Ascending aorta (tissue), 2 donors: ENCODE measurements at places on chromosomes 2 and 18. TPM values are rescaled to one million over a fixed set of nuclear protein-coding genes. Genes with fewer than 3 reads are reported as not detected.

REEP1 gene
- 6.4 TPM for total RNA-seq

CHRNG gene
- total RNA-seq, result not detected

HOXD8 gene
- 19.8 TPM for total RNA-seq

RNF125 gene
- total RNA-seq, result 8.6 TPM

GPR39 gene
- total RNA-seq, result 0.64 TPM

INO80C gene
- 11.2 TPM for total RNA-seq

ASIC4 gene
- total RNA-seq, result not detected

HOXD12 gene
- total RNA-seq, result not detected

REG1B gene
- not detected for total RNA-seq

TYMS gene
- total RNA-seq, result 0.53 TPM

ADRA2B gene
- total RNA-seq, result 9.4 TPM

DNAH7 gene
- total RNA-seq, result 0.21 TPM

GRCh38 chr2:84879584-84880394, 1.1 kb downstream of the TRABD2A start:
- H3K4me3 ChIP-seq, result peak overlapping the region; percentile 59
- H3K36me3 ChIP-seq, result no peaks in the 10 kb centered on the region
- no peak for DNase-seq
- H3K27ac ChIP-seq, result no peak overlapping the region

DNA sequence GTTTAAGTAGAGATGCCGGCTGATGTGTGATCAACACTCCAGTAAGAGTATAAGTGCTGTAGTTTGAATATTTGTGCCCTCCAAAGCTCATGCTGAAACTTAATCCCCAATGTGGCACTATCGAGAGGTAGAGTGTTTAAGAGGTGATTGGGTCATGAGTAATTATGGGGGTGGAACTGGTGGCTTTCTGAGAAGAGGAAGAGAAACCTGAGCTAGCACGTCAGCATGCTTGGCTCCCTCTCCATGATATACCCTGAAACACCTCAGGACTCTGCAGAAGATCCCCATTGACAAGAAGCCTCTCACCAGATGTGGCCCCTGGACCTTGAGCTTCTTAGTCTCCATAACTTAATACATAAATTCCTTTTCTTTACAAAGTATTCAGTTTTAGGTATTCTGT, 584.8 kb downstream of the TSN start:
- no peak overlapping the region for H3K4me3 ChIP-seq
- no peak for DNase-seq
- no peaks in the 10 kb centered on the region for H3K36me3 ChIP-seq
- H3K27me3 ChIP-seq, result no peaks in the 10 kb centered on the region
- H3K27ac ChIP-seq, result no peak overlapping the region

- H3K27ac ChIP-seq, result no peak overlapping the region
- H3K27me3 ChIP-seq, result no peaks in the 10 kb centered on the region
- no peaks in the 10 kb centered on the region for H3K36me3 ChIP-seq
- no peaks in the 10 kb centered on the region for H3K4me1 ChIP-seq
- no peak overlapping the region for H3K4me3 ChIP-seq
- no peak for DNase-seq
These were observed 795.8 kb upstream of the SALL3 start for GRCh38 chr18:78183815-78184214.

DNA sequence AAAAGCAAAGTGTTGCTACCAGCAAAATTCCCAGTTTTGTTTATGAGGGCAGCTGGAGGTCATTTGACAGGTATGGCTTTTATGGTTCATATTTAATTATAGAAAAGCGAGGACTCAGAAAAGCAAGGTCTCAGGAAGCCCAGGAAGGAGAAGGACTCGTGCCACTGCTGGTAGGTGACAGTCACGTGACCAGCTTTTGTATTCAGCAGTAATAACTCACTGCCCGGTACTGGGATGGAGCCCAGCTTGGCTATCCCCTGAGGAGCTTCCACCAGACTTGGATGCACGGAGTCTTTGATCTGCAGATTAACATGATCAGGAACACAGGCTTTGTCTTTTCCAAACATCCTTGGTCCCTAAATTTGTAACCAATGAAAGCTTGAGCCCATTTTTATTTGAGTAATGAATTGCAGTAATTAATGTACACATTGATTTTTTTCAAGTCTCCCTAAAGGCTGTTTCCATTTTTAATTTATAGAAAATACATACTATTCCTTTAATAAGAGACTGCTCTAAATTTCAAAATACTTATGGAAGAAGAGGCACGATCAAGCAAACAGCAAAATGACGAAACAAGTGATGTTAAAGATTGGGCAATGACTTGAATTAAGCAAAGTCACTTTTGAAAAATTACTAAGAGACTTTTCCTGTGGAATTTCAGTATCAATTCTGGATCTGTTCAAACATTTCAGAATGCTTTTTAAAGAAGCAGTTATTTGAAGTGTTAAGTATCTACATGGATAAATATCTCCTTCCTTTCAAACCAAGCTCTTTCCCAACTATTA, 251.7 kb upstream of the HNRNPA3 start:
- no peak for DNase-seq
- no peaks in the 10 kb centered on the region for H3K36me3 ChIP-seq
- no peaks in the 10 kb centered on the region for H3K27me3 ChIP-seq
- no peak overlapping the region for H3K4me3 ChIP-seq
- no peak overlapping the region for H3K27ac ChIP-seq

DNA sequence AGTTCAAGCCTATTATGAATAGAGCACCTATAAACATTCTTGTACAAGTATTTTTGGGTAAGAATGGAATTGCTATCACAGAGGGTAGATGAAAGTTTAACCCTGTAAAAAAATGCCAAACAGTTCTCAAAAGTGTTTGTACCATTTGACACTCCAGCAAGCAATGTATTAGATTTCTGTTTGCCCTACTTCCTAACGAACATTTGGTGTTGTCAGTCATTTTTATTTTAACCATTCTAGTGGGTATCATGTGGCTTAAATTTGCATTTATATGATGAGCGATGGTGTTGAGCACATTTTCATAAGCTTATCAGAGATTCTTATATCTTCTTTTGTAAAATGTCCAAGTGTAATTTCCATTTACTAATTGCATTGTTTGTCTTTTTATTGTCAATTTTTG, 608.2 kb upstream of the ACVR2A start:
- no peaks in the 10 kb centered on the region for H3K27me3 ChIP-seq
- no peak for DNase-seq
- H3K36me3 ChIP-seq, result no peaks in the 10 kb centered on the region

- peaks cover 5% of the 10 kb centered on the region for H3K4me1 ChIP-seq
- no peak overlapping the region for H3K27ac ChIP-seq
- H3K36me3 ChIP-seq, result no peaks in the 10 kb centered on the region
- H3K27me3 ChIP-seq, result no peaks in the 10 kb centered on the region
These were observed 2.2 kb downstream of the CAVIN2 start for GRCh38 chr2:191844706-191845105.

GRCh38 chr2:41127351-41127750, 675.5 kb upstream of the SLC8A1 start:
- H3K27ac ChIP-seq, result no peak overlapping the region
- no peaks in the 10 kb centered on the region for H3K27me3 ChIP-seq
- no peak overlapping the region for H3K4me3 ChIP-seq

DNA sequence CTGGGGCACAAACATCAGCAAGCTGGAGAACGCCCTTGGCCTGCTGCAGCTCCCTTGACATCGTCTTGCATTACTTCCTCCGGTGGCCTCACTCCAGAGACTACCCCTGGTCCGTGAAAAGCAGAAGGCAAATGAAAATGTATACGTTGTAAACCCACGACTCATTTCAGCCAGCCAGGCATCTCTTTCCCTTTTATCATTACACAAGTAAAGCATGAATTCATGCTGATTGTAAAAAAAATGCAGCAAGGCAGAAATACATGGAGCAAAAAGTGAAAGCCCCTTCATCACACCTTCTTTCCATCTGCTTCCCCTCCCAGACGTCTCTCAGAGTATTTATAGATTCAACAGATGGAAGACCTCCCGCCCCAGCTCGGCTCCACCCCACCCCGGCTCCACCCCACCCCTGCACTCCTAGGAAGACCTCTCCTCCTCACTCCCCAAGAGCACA, 41.6 kb upstream of the RALBP1 start:
- H3K36me3 ChIP-seq, result no peaks in the 10 kb centered on the region
- DNase-seq, result no peak
- H3K4me1 ChIP-seq, result peaks cover 9% of the 10 kb centered on the region
- H3K4me3 ChIP-seq, result no peak overlapping the region
- H3K27me3 ChIP-seq, result no peaks in the 10 kb centered on the region

DNA sequence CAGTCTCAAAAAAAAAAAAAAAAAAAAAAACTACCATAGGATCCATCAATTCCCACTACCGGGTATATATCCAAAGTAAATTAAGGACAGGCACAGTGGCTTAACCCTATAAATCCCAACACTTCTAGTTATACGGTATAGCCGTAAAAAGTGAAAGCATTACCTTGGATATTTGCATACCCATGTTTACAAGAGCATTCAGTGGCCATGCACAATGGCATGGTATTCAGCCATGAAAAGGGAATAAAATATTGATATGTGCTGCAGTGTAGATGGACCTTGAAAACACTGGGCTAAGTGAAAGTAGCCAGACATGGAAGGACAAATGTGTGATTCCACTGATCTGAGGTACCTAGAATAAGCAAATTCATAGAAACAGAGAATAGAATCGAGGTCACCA, 111.8 kb upstream of the CAB39 start:
- H3K4me3 ChIP-seq, result no peak overlapping the region
- no peaks in the 10 kb centered on the region for H3K4me1 ChIP-seq
- no peaks in the 10 kb centered on the region for H3K36me3 ChIP-seq
- H3K27me3 ChIP-seq, result no peaks in the 10 kb centered on the region
- H3K27ac ChIP-seq, result no peak overlapping the region

GRCh38 chr2:199339891-199340605, 117.7 kb downstream of the SATB2 start:
- H3K4me3 ChIP-seq, result no peak overlapping the region
- H3K27me3 ChIP-seq, result no peaks in the 10 kb centered on the region
- no peaks in the 10 kb centered on the region for H3K4me1 ChIP-seq
- H3K36me3 ChIP-seq, result no peaks in the 10 kb centered on the region
- H3K27ac ChIP-seq, result no peak overlapping the region

DNA sequence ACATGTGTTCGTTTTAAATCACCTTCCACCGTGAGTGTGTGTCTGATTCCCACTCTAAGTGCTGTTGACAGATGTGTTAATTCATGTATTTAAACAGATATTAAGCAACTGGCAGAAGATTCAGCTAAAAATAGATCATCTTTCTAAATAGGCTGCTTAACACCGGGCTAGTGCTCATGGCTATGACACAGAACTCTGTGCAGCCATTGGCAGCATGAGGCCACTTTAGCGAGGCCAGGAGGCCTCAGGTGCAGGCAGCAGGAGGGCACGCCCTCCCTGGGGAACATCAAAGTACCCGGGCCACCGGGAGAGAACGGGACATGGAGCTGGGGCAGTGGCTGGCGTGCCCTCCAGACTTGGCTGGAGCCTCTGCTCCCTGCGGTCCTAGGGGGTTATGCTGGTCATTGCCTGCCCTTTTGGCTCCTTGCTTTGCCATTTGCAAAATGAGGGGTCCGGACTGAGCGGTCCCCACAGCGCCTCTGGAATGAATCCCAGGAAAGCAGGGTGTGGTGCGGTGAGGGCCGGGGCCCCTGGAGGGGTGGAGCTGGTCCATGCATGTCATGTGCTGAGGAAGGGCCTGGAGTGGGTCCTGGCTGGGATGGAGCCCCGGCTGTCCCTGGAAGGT, 62.8 kb upstream of the HDAC4 start:
- H3K27ac ChIP-seq, result no peak overlapping the region
- H3K4me1 ChIP-seq, result no peaks in the 10 kb centered on the region
- H3K4me3 ChIP-seq, result no peak overlapping the region
- no peaks in the 10 kb centered on the region for H3K36me3 ChIP-seq
- no peaks in the 10 kb centered on the region for H3K27me3 ChIP-seq

DNA sequence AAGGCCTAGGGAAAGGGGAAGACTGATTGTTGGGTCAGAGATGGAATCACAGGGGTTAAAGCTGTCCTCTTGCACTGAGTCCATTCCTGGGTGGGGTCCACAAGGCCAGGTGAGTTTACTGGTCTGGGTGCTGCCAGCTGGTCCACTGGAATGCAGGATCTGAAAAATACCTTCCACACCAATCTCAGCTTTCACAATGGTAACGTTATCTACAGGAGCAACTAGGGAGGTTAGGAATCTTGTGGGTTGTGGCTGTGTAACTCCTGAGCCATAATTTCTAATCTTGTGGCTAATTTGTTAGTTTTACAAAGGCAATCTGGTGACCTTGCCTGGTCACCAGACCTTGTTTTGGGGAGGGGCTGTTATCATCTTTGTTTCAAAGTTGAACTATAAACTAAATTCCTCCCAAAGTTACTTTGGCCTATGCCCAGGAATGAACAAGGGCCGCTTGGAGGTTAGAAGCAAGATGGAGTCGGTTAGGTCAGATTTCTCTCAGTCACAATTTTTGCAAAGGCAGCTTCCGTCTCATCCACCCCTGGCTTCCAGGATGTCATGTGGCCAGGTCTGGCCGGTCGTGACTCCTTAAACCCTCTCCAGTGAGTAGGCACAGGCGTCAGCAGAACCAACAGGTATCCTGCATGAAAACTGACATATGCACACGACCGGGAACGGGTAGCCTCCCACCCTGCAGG, 123.3 kb upstream of the SH3BP4 start:
- H3K27ac ChIP-seq, result no peak overlapping the region
- no peaks in the 10 kb centered on the region for H3K36me3 ChIP-seq
- DNase-seq, result no peak
- no peaks in the 10 kb centered on the region for H3K27me3 ChIP-seq

- no peak overlapping the region for H3K4me3 ChIP-seq
- no peaks in the 10 kb centered on the region for H3K4me1 ChIP-seq
- H3K27me3 ChIP-seq, result no peaks in the 10 kb centered on the region
- no peak overlapping the region for H3K27ac ChIP-seq
- H3K36me3 ChIP-seq, result no peaks in the 10 kb centered on the region
- no peak for DNase-seq
These were observed 205.3 kb downstream of the LRP1B start for GRCh38 chr2:141925511-141925910.

DNA sequence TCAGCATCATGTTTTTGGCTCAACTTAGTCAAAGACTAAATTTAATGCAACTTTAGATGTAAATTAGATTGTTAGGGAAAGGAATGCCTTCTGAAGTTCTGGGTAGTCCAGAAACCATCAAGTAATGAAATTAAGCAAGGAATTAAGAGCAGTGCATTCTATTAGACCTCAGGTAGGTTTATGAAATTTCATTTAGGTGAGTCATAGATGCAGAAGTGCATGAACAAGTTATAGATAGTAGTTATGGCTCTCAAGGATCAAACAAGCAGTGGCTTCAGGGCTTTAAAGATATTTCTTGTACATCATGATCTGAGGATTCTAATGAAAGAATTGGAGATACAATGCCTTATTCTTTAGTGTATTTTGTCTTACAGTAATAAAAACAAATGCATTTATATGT, 25.4 kb upstream of the SPOPL start:
- H3K27me3 ChIP-seq, result no peaks in the 10 kb centered on the region
- H3K36me3 ChIP-seq, result no peaks in the 10 kb centered on the region
- H3K4me3 ChIP-seq, result no peak overlapping the region
- no peaks in the 10 kb centered on the region for H3K4me1 ChIP-seq
- no peak overlapping the region for H3K27ac ChIP-seq
- DNase-seq, result no peak

GRCh38 chr2:58341047-58341446, 99.9 kb upstream of the FANCL start:
- H3K27ac ChIP-seq, result no peak overlapping the region
- H3K27me3 ChIP-seq, result no peaks in the 10 kb centered on the region
- no peaks in the 10 kb centered on the region for H3K4me1 ChIP-seq
- no peak overlapping the region for H3K4me3 ChIP-seq
- DNase-seq, result no peak
- no peaks in the 10 kb centered on the region for H3K36me3 ChIP-seq
